ENCODE measurements at places on chromosomes 16 and 17. TPM values are rescaled to one million over a fixed set of nuclear protein-coding genes. Genes with fewer than 3 reads are reported as not detected.

The PMFBP1 gene
- 1.6 TPM for total RNA-seq

The MAPT gene
- 215 TPM for total RNA-seq

The PLEKHH3 gene
- 4.4 TPM for total RNA-seq

The DYNC1LI2 gene
- total RNA-seq, result 220 TPM

The KRT15 gene
- total RNA-seq, result not detected

The CCL13 gene
- not detected for total RNA-seq

The ODAD4 gene
- total RNA-seq, result 3.1 TPM

The SLFN12 gene
- total RNA-seq, result 2.2 TPM

Measured in parietal lobe (tissue), 2 donors.